ENCODE measurements at places on chromosomes 1 and 21.

- no peak for DNase-seq
These were observed 236.9 kb upstream of the DPYD start for GRCh38 chr1:98157524-98158313.

- peak; percentile 25 for DNase-seq
These were observed 354.0 kb upstream of the DUSP10 start for GRCh38 chr1:222095606-222096475.

DNA sequence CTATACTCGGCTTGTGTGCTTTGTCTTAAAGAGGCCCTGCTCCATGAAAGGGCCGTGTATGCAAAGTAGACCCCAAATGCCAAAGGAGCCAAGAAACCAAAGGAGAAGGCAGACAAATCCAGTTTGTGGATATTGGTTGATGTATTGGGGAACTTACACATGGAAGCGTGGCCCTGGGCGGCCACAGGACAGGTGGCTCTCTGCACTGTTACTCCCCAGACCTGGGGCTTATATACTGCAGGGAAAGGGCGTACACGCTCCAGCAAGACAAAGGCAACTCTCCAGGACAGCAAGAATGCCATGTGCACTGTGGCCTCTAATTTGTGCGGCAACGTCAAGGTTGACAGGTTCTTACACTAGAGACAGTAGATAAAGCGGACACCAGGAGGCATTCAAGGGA, 24.8 kb downstream of the RSPH1 start:
- DNase-seq: no peak

DNA sequence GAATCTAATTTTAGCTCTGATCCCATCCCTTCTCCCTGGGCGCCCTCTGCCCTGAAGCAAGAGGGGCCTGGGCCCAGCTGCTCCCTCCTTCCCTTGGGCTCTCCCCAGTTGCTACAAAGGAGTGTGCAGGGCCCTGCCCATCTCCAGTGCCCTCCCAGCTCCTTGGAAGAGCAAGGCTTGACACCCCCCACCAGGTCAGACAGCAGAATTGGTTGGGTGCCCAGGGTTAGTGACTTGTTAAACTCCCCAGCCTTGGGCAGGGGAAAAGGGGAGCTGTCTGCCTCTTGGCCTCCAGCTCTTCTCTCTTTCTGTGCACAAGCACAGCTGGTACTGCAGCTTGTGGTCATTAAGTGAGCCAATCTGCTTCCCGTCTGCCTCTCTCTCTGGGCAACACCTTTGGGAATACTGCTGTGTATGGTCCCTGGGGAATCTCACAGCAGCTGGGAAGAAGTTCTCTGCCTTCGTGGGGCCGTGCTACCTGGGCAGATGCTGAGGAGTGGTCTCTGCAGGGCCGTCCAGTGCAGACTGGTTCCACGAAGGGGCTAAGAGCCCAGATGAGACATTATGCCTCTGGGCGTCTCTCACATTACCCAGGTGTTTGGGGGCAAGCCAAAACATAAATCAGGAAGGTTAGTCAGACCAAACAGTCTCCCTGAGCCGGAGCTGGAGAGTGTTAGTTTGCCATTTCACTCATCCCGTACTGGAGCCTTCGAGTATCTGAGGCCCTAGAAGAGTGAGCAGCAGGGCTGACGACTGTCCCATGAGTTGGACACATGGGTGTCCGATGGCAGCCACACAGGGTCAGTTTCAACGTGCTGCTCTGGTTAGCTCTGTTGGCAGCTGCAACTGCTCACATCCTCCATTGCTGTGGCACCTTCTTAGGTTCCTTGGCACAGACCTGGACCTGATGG, 37.3 kb downstream of the TMEM53 start:
- DNase-seq: no peak

GRCh38 chr1:83970114-83970513, 28.8 kb downstream of the TTLL7 start:
- no peak for DNase-seq

- DNase-seq: no peak
These were observed 120.0 kb downstream of the NGF start for GRCh38 chr1:115218034-115218405.

- DNase-seq: no peak
These were observed 6.4 kb upstream of the EDN2 start for GRCh38 chr1:41490911-41491310.

DNA sequence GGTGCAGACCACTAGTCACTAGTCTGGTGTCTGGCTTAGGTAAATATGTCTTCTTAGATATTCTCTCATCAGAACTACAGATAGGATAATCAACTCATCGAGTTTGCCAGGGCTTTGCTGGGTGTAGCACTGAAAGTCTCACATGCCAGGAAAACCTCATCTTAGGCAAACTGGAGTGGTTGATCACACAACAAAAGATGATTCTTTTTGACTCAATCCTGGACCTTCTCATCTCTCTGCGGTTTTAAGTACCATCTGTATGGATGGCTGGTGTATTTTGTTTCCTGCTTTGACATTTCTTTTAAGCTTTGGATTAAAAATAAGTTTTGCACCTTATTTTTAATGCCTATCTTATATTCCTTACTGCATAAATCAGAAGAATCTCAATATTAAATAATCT, 11.3 kb downstream of the GBP2 start:
- DNase-seq: no peak

GRCh38 chr1:65371544-65371943, 48.9 kb upstream of the LEPR start:
- DNase-seq: no peak

GRCh38 chr1:169196161-169196560, 89.7 kb downstream of the ATP1B1 start:
- DNase-seq: no peak

GRCh38 chr1:64308866-64309265, 105.4 kb downstream of the UBE2U start:
- no peak for DNase-seq
